ENCODE measurements at places on chromosomes 16 and 17. TPM values are rescaled to one million over a fixed set of nuclear protein-coding genes. Genes with fewer than 3 reads are reported as not detected.

NHERF2 gene
- total RNA-seq, result 166 TPM

KRTAP4-3 gene
- total RNA-seq, result not detected

EVI2B gene
- 36.9 TPM for total RNA-seq

DNA sequence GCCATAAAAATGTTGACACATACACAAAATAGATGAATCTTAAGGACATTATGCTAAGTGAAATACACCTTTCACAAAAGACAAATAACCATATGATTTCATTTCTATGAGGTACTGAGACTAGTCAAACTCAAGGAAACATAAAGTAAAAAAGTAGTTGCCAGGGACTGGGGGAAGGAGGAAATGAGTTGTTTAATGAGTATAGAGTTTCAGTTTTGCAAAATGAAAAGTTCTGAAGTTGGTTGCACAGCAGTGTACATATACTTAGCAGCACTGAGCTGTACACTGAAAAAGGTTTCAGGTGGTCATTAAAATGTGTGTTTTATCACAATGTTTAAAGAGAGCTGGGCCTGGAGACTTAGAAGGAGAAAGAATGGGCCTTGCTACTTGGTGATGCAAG is 4.7 kb upstream of the SLC13A2 start:
- no peak for DNase-seq

DNA sequence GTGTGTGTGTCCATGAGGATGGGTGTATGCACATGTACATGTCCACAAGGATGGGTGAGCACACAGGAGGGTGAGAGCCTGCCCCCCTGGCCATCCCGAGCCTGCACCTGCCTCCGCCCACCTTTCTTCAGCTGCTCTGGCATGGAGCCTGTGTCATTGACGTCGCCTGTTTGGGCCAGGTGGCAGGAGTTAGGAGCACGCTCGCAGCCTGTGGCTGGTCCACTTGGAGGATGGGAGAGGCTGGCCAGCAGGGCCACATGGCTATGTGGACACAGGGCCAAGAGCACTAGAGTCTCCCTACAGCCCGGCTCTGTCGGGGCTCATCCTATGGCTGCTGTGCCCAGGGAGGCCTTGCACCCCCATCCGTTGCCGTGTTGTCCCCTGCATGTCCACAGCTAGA is 21.4 kb downstream of the BAHCC1 start:
- no peak for DNase-seq

GRCh38 chr16:74034862-74035261 is 261.8 kb upstream of the PSMD7 start:
- no peak for DNase-seq

MT1E gene
- 1,650 TPM for total RNA-seq

- no peak for DNase-seq
Measured at GRCh38 chr17:40362696-40363110, 1.8 kb downstream of the GJD3 start.

NOD2 gene
- total RNA-seq, result 6.3 TPM

GRCh38 chr16:85082173-85083050 is 29.9 kb downstream of the CIBAR2 start:
- no peak for DNase-seq

- DNase-seq, result no peak
Measured at GRCh38 chr17:31695456-31696090, 163.5 kb downstream of the COPRS start.

GRCh38 chr17:80646328-80646727 is 101.7 kb downstream of the RPTOR start:
- no peak for DNase-seq

DNA sequence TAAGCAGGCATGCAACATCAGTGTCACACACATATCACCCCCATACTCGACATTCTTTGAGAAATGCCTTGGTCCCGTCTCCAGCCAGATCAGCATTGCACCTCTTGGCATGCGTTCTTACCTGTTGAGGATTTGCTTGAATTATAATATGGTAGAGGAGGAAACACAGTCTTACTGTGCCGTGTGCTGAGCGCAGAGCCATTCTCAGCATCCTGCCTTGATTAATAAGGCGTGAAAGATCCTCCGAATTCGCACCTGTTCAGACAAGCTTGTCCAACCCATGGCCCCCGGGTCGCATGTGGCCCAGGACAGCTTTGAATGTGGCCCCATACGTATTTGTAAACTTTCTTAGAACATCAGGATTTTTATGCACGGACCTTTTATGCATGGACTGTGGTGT is 408.1 kb downstream of the WWOX start:
- no peak for DNase-seq

GRCh38 chr17:2926019-2926650 is 129.9 kb downstream of the RAP1GAP2 start:
- no peak for DNase-seq

DNA sequence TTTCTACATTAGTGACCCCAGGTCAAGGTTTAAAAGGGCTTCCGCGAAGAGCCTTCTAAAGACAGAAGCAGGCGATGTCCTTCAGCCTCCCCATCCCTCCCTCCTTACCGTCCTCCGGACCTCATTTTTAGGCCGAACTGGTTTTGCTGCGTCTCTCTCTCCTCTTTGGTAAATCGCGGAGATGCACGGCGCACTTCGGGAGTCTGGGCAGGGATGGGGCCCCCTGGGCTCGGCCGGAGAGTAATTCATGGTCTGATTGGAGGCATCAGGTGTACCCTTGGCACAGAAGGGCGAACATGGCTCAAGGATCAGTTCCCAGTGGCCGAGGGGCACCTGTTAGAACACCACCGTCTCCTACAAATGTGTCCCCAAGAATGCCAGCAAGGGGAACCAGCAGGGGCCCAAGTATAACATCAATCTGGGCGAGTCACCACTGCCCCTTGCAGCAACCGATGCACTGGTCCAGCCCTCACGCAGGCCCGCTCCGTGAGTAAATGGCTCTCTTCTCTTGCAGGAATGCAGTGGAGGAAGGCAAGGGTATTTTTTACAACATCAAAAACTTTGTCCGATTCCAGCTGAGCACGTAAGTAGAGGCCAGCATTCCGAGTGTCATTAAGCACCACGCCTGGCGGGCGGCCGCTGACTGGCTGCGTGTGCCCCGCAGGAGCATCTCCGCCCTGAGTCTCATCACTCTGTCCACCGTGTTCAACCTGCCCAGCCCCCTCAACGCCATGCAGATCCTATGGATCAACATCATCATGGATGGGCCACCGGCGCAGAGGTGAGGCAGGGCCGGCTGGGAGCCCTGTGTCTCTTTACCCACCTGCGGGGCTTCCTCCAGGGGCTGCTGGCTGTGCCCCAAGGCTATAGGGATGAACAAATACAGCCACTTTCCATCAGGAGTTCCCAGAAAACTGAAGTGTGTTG is 45.6 kb downstream of the MEAK7 start:
- peak; percentile 14 for DNase-seq

- no peak for DNase-seq
Measured at GRCh38 chr17:39244016-39244599, 18.4 kb upstream of the STAC2 start.

DNA sequence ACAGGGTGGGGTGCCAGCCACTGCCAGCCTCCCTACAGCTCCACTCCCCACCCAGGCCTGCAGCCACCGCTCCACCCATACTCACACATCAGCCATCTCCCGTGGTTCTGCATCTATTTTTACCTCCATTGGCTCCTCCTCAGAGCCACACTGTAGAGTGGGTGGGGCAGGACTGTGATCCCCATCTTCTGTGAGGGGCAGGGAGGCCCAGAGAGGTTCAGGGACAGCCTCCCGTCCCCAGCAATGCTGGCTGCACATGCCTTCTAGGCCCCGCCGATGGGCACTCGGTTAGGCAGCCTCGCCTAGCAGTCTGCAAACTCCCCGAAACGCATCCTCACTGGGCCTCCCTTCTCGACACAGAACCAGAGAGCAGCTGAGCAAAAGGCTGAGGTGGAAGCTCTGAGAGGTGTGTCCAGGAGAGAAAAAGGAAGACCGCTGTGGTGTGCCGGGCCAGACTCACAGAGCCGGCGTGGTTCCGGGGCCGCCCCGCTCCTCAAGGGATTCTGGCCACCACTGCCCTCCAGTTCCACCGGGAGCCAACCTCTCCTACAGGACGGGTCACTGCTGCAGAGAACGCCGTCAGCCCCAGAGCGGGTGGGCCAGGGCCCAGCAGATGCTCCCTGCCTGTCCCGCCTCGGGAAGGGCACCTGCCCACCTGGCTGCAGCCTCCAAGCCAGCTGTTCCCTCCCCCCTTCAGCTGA is 71.9 kb downstream of the ABR start:
- no peak for DNase-seq

DNA sequence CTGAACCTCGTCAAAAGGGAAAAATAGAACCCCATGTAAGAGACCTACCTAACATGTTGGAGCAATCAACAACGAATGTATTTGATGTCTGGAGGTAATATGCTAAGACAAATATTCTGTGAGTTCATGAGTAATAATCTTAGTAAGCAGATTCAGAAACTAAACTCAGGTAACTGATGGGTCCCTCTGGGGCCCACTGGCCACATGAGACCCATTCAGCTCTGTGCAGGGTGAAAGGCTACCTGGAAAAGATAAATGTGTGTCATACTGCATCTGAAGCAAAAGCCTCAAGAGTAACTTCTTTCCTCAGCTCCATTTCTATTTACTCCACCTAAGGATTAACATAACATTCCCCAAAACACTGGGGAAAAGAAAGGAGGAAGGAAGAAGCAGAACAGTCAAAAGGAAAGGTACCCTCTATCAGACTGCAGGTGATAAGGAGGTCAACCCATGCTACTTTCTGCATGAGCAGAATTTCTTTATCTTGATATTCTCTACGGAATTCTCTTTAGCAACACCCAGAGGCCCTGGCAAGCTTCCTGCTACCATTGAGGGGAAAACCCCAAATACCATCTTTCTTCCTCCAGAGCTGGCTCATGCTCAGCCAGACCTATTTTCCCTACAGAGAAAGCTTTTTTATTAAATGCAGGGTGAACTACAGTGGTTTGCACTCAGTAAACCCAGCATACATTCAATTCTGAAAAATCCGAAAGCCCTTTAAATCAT is 37.7 kb upstream of the ABCA6 start:
- DNase-seq, result no peak

DNA sequence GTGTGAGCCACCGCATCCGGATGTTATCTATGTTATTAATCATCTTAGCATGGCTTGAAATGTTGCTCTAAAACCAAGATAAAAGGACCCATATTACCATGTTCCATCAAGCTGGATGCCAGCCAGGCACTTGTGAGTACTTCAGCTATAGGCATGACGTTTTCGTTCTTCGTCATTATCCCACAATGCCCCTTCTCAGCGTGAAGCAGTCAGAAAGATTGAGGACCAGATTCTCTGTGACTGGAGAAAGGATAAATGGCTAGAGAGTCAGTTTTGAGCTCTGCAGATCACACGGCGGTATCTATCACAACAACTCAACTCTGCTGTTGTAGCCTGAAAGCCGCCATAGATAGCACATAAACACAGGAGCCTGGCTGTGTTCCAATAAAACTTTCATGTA is 29.8 kb upstream of the LCMT1 start:
- no peak for DNase-seq

IKZF3 gene
- total RNA-seq, result 3.5 TPM

GRCh38 chr16:88333848-88334777 is 48.6 kb upstream of the ZNF469 start:
- DNase-seq, result no peak

GRCh38 chr17:72988451-72988850 is 104.0 kb downstream of the SLC39A11 start:
- DNase-seq, result no peak

CEMP1 gene
- not detected for total RNA-seq

GRCh38 chr17:63931981-63932561 is at the start of gene CD79B:
Gene CD79B (minus strand): TSS chr17:63932331. CDS start chr17:63932261, 70 bp downstream.
- no peak for DNase-seq

ANKRD40CL gene
- total RNA-seq, result not detected

GRCh38 chr16:51031598-51031997 is 119.5 kb downstream of the SALL1 start:
- no peak for DNase-seq

GRCh38 chr17:45942284-45942683 is 47.9 kb downstream of the MAPT start:
- DNase-seq, result no peak

- no peak for DNase-seq
Measured at GRCh38 chr16:49592546-49593423, 219.2 kb downstream of the C16orf78 start.

DNA sequence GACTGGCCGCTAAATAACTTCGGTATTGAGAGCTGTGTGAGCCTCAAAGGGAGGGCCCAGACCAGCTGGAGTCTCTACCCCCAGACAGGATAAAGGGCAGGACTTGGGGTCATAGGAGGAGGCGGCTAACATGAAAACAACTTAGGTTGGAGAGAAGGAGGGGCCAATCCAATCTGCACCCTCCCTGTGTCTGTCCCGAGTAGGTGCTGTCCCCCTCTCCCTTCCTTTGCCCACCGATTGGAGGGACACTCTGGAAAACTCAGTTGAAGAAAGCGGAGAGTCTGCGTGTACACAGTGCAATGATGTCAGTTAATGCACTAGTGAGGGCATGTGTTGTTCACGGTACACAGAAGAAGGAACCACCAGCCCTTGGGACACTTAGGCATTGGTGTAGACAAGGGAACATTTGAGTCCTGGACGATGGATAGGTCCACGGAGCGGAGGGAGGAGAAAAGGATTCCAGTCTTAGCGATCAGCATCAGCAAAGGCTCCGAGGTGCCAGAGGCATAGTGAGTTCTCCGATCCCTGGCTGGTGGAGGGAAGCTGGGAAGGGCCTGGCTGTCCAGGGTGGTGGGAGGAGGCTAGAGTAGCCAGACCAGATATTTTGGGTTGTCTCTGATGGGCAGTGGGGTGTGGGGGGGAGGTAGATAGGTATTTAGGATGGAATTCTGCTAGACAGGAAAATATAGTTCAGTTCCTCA is 761 bp downstream of the NOL3 start:
- no peak for DNase-seq

DNA sequence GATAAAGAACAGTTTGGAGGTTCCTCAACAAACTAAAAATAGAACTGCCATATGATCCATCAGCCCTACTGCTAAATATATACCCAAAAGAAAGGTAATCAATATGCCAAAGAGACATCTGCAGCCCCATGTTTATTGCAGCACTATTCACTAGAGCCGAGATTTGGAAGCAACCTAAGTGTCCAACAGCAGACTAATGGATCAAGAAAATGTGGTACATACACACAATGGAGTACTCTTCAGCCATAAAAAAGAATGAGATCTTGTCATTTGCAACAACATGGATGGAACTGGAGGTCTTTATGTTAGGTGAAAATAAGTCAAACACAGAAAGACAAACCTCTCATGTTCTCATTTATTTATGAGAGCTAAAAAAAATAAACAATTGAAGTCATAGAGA is 48.8 kb upstream of the NACA2 start:
- no peak for DNase-seq

DNA sequence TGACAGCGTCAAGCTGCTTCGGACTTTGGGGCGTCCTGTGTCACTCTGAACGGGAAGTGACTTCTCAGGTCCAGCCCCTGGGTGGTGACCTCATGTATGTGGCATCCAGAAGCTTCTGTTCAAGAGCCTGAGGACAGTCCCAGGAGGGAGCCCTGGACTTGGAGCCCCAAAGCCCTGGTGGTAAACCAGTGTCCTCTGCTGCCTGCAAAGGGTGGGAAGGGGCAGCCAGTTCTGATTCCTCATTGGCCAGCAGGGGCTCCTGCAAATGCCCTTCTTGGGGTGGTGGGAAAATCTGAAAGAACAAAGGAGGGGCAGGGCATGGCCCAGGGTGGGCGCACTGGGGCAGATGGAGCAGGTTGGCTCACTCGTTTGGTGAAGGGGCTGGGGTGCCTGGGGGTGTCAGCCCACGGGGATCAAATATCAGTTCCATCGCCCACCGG is 1.6 kb downstream of the OSGIN1 start:
- DNase-seq, result no peak

C16orf86 gene
- 8.3 TPM for total RNA-seq

GRCh38 chr16:57299009-57299718 is 14.7 kb upstream of the PLLP start:
- peak; percentile 38 for DNase-seq

PMP22 gene
- total RNA-seq, result 387 TPM

Data from omental fat pad (tissue), 4 donors.